ENCODE measurements at places on chromosomes 2 and 18.

GRCh38 chr2:75627902-75628504 is 18.6 kb upstream of the MRPL19 start:
- no peak for DNase-seq

DNA sequence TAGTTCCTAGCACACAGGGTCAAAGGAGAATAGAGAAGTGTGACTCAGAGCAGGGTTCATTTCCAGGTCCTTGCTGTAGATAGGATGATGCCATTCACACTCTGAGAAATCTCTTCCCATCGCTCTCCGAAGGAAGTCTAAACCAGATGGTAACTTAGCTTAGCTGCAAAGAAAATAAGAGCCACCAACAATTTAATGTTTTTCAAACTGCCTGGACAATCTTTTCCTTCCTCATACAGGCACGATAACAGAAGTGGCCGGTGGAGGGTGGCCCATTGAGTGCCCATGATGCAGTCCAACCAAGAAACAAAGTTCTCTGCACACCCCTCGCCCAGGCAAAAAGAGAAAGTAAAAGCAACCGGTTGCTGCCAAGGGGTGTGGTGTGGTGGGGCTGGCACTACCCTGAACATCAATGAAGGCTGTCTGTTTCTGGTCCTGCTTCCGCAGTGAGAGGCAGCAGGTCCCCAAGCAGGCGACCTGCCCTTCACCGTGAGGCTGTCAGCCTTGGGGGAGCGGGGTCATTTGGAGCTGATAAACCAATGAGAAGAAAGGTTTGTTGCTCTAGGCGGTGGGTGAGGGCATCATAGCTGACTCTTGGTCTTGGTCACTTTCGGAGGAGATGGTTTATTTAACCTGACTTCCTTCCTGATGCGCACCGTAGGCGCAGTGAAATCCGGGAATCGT is 105.6 kb upstream of the CD302 start:
- no peak for DNase-seq

DNA sequence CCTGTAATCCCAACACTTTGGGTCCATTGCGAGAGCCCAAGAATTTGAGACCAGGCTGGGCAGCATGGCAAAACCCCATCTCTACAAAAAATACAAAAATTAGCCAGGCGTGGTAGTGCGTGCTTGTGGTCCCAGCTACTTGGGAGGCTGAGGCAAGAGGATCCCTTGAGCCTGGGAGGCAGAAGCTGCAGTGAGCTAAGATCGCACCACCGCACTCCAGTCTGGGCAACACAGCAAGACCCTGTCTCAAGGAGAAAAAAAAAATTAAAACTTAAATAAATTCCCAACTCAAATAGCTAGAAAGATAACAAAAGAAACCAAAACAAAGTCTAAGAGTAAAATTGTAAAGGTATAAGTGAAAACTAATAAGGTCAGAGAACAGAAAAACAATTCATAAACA is 6.2 kb downstream of the ASXL2 start:
- no peak for DNase-seq

DNA sequence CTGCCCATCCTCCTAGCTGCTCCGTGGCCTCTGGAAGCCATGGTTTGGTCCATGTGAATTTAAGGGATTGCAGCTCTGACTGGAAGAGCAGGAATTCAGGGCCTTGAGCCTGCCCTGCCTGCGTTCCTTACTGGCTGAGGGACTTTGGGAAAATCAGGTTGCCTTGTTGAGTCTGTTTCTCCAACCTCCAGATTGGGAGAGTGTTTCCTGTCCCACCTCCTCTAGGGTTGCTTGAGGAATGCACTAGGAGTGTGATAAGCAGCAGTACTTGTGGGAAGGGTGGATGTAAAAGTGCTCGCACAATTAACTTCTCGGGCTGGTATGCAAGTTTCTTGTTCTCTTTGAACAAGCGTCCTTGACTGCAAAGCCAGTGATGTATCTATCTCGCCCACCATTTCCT is 84.4 kb upstream of the YWHAQ start:
- DNase-seq = no peak

- no peak for DNase-seq
Measured at GRCh38 chr2:19739256-19739655, 162.5 kb downstream of the TTC32 start.

GRCh38 chr2:171287611-171288010 is 126.9 kb upstream of the TLK1 start:
- no peak for DNase-seq

DNA sequence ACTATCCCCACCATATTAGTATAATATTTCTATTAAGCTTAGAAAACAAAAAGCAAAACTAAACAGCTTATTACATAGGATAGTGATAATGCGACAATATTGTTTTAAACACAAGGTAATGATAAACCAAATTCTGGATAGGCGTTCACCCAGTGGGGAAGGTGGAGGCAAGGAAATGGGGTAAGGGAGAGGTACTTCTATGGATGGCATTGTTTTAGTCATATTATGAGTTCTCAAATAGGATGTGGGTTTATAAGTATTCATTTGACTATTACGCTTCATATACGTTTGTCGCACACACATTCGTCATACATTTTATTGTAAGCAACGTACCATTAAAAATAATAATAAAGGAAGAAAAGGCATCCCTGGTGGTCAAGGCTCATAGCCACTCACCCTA is 88.8 kb upstream of the DNMT3A start:
- DNase-seq = no peak

GRCh38 chr2:186477790-186478189 is 8.3 kb upstream of the ZC3H15 start:
- DNase-seq = no peak

GRCh38 chr18:71040161-71040560 is 751.3 kb downstream of the SOCS6 start:
- DNase-seq = no peak

DNA sequence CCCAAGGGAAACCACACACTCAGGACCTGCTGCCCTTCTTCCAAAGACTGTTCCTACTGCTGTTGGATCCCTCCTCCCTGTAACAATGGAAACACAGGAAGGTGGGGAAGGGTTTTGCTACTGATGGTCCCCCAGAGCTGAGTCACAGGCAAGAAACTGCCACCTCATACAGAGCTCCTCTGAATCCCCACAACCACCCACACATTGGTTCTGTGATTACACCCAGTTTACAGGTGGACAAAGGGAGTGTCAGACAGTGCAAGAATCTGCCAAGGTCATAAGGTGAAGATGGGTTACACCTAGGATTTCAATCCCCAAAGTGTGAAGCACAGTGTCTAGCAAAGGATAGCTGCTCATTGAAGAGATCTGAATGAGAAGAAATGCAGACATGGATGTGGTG is 141.7 kb upstream of the LMAN1 start:
- DNase-seq = no peak

Data from stimulated activated CD4-positive, alpha-beta T cell treated with anti-CD3 and anti-CD28 coated beads, Interleukin-1b, Interleukin-23, amount 100 ng/mL, for 1 hour (primary cell).